Activated naive CD4-positive, alpha-beta T cell treated with anti-CD3 and anti-CD28 coated beads for 36 hours (primary cell): ENCODE measurements at places on chromosomes 6 and 20.

GRCh38 chr6:102501615-102502014, 1108.1 kb downstream of the GRIK2 start:
- no peaks in the 10 kb centered on the region for H3K4me1 ChIP-seq
- DNase-seq, result no peak
- H3K4me3 ChIP-seq, result no peak overlapping the region
- H3K36me3 ChIP-seq, result no peaks in the 10 kb centered on the region

DNA sequence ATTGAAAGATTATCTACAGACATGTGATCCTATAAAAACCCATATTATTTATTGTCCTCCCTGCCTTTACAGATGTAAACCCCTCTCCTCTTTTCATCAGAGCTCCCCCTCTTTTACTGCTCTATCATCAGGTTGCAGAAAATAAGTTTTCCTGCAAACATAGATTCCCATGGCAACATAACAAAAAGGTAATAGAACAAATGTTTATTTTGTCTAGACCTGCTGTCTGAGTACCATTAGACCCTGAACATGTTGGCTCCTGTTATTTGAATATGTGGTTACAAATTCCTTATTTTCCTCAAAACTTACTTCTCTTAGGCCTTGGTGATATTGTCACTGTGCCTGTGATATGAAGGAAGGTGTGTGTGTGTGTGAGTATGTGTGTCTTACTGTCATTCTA, 11.5 kb downstream of the MAPK14 start:
- no peak overlapping the region for H3K27ac ChIP-seq
- peaks cover 9% of the 10 kb centered on the region for H3K36me3 ChIP-seq
- no peak for DNase-seq
- no peak overlapping the region for H3K4me3 ChIP-seq

- H3K27me3 ChIP-seq, result peaks cover 55% of the 10 kb centered on the region
- no peaks in the 10 kb centered on the region for H3K36me3 ChIP-seq
- no peak overlapping the region for H3K4me3 ChIP-seq
- DNase-seq, result no peak
- no peak overlapping the region for H3K27ac ChIP-seq
- H3K4me1 ChIP-seq, result peaks cover 4% of the 10 kb centered on the region
Observed at GRCh38 chr20:62480318-62480717, 4.5 kb upstream of the GATA5 start.

DNA sequence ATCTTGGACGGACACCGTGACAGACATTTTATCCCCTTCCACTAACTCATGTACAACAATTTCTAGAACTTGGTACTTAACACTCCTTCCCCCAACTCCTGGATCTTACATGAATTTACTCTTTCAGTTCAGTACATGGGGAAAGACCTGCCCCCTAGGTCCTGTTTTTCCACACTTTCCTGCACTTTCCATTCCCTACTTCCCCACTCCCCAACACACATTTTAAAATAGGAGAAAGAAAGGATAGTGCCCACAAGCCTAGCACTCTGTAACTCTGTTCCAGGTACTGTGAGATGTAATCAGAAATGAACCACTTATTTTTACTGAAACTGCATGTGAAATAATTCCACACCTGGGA, 1.3 kb downstream of the ADGRG6 start:
- peaks cover 3% of the 10 kb centered on the region for H3K4me1 ChIP-seq
- H3K27ac ChIP-seq, result no peak overlapping the region
- no peaks in the 10 kb centered on the region for H3K36me3 ChIP-seq
- no peak overlapping the region for H3K4me3 ChIP-seq

DNA sequence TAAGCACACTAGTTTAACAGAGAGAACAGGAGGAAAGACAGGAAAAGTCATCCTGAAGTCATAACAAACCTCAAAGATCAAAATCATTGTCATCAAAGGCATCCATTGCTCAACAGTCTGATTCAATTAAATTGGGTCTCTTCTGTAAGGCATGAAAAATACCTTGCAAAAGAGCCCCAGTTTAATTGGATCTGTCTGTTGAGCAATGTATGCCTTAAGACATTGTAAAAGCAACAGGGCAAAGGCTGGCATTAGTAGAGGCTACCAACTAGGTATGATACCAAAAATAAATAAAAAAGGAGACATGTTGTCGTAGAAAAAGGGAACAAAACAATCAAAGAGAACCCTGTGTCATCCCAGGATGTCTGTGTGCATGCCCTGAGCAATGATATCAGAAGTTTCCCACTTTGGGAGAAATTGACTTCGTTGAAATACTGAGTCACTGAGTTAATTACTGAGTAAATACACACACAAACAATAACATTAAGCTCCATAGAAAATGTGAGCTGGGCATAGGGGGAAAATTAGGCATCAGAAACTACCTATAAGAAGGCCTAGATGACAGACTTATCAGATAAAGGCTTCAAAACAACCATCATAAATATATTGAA, 1013.8 kb upstream of the CITED2 start:
- no peak overlapping the region for H3K27ac ChIP-seq
- no peak for DNase-seq
- H3K27me3 ChIP-seq, result peaks cover 15% of the 10 kb centered on the region
- no peaks in the 10 kb centered on the region for H3K36me3 ChIP-seq

DNA sequence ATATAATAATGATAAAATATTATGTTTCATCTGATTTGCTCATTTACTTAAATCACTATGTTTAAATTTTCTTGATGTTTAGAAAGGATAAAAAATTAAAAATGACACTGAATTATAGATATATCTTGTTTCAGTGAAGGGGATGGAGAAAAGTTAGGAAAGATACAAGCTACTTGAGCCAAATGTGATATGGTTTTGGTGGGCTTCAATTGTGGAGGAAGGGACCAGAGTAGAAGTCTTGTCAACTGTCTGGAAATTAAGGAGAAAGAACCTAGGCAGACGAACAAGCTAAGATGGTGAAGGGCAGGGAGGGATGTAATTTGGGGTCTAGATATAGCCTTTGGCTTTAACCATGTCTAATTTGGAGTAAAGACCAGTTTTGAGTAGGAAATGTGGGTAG, 186.4 kb upstream of the MMS22L start:
- no peak overlapping the region for H3K4me3 ChIP-seq
- no peak overlapping the region for H3K27ac ChIP-seq
- H3K27me3 ChIP-seq, result peaks cover 6% of the 10 kb centered on the region
- no peaks in the 10 kb centered on the region for H3K36me3 ChIP-seq

DNA sequence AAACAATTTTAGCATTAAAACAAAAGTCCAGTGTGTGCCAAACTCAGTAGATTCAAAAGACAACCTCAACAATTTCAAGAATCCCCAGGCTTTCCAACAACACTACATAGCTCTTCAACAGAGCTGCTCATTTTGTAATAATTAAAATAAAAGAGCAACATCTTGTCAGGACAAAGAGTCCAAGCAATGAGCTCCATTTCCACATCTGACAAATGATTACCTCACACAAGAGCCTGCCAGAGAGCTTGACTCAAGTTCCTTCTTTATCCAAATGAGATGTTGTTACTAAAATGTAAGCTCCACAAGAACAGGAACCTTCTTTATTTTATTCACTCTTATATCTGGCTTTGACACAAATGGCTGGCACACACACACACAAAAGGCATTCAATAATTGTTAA, 449.8 kb downstream of the HACE1 start:
- H3K4me3 ChIP-seq, result no peak overlapping the region
- no peaks in the 10 kb centered on the region for H3K27me3 ChIP-seq
- H3K4me1 ChIP-seq, result no peaks in the 10 kb centered on the region

DNA sequence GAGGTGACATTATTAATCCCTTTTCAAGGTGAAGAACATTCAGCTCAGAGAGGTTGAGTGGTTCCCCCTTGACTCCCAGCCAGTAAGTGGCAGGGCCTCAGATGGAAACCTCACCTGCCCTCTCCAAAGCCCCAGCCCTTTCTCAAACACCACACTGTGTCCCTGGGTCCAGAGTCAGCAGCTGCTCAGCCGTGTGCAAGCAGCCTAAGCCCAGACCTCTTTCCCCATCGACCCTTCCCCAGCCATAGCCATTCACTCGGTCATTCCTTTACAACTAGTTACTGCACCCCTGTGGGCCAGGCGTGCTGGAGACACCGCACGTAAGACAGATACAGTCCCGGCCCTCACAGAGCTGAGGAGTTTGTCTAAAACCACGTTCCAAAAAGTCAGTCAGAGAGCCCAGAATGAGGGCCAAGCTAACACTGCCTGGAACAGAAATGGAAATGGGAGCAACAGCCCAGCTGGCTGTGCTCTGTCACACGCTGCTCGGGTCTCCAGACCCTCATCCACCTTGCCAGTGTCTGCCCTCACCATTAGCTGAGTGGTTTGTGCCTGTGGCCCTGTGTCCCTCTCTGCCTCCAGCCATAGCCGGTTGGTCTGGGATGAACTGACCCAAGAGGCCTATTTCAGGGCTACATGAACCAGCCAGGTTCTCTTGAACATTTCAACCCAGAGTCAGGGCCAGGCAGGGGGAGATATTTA, 29.6 kb downstream of the ZC3H12D start:
- H3K4me1 ChIP-seq, result peaks cover 18% of the 10 kb centered on the region
- H3K27ac ChIP-seq, result no peak overlapping the region
- H3K27me3 ChIP-seq, result no peaks in the 10 kb centered on the region
- no peak overlapping the region for H3K4me3 ChIP-seq
- H3K36me3 ChIP-seq, result peaks cover 49% of the 10 kb centered on the region
- DNase-seq, result no peak

GRCh38 chr6:17949168-17949567, 38.3 kb downstream of the KIF13A start:
- H3K27me3 ChIP-seq, result peaks cover 11% of the 10 kb centered on the region
- H3K27ac ChIP-seq, result no peak overlapping the region
- DNase-seq, result no peak
- no peaks in the 10 kb centered on the region for H3K36me3 ChIP-seq
- H3K4me1 ChIP-seq, result no peaks in the 10 kb centered on the region

DNA sequence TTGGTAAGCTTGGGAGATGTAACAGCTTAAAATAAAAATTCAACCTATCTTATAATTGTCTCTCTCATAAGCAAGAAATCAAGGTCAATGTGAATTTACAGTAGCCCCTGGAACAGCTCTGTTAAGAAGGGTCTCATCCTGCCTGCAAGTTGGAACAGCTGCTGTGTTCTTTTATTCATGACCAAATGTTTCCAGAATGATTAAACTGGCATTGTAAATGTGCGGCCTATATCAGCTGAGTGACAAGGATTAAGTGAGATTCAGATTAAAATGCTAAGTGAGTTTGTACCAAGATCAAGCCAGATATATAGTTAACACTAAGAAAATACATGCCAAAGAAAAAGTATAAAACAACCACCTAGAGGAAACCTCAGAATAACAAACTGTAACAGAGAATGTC, 45.3 kb upstream of the NRSN1 start:
- H3K36me3 ChIP-seq, result no peaks in the 10 kb centered on the region
- no peaks in the 10 kb centered on the region for H3K4me1 ChIP-seq
- no peak overlapping the region for H3K27ac ChIP-seq
- no peak for DNase-seq

DNA sequence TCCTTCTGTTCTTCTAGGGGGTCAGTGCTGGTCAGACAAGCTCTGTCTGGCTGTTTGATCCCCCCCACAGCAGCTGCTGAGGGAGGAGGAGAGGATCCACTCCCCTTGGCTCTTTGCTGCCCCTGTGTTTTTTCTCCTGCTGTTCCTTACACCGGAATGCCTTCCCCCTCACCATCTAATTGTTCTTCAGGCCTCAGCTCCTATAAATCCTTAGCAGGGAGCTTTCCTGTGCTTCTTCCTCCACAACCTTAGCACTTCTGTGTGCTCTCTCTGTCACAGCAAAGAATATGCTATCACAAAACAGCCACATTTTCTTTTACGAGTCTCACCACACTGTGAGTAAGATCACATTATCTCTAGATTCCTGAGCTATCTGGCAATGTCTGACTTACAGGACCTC, 196.6 kb downstream of the OTOR start:
- H3K4me1 ChIP-seq, result no peaks in the 10 kb centered on the region
- no peaks in the 10 kb centered on the region for H3K36me3 ChIP-seq
- no peak for DNase-seq
- no peak overlapping the region for H3K27ac ChIP-seq
- H3K27me3 ChIP-seq, result no peaks in the 10 kb centered on the region

- H3K36me3 ChIP-seq, result peaks cover 9% of the 10 kb centered on the region
- no peaks in the 10 kb centered on the region for H3K4me1 ChIP-seq
- H3K27me3 ChIP-seq, result no peaks in the 10 kb centered on the region
- DNase-seq, result peak; percentile 57
- no peak overlapping the region for H3K4me3 ChIP-seq
- no peak overlapping the region for H3K27ac ChIP-seq
Observed at GRCh38 chr6:125858427-125859320, 67.9 kb downstream of the NCOA7 start.

GRCh38 chr20:43799150-43799711, 72.4 kb upstream of the GTSF1L start:
- H3K36me3 ChIP-seq, result peaks cover 2% of the 10 kb centered on the region
- peaks cover 4% of the 10 kb centered on the region for H3K4me1 ChIP-seq
